Islet precursor cell (in vitro differentiated cells): ENCODE measurements at places on chromosomes 5 and 9.
A peak's percentile ranks its signal among the peaks of the same experiment; 100 is the strongest.

DNA sequence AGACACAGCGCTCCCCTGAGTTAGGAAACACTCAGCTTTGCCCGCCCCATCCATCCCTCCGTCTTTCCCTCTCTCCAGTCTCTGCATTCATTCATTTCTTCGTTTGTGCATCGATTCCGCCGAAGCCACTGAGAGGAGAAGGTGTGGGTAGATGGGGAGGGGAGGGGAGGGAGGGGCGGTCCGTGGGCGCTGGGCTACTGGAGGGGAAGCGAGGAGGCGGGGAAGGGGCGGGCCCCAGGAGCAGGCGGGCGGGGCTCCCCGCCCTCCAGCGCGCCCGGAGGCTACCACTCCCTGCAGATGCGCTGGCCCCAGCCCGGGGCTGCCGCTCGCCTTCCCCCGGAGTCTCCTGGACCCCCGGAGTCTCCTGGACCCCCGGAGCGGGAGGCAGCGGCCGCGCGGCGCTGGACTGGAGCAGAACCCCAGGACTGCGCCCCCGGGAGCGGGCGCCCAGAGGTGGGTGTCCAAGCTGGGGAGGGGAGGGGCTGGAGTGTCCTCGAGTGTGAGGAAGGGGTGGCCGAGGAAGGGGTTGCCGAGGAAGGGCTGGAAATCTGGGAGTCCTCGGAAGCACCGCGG lies 159.5 kb downstream of the C9orf152 start:
- peak; percentile 90 for DNase-seq

- DNase-seq: no peak
Observed at GRCh38 chr9:37010976-37011375, 23.1 kb downstream of the PAX5 start.

- no peak for DNase-seq
Observed at GRCh38 chr9:89657765-89658164, 53.0 kb downstream of the GADD45G start.

- DNase-seq: no peak
Observed at GRCh38 chr5:115812372-115812771, 4.1 kb downstream of the CDO1 start.
